Effector CD4-positive, alpha-beta T cell (primary cell): ENCODE measurements at places on chromosomes 7 and 10.

DNA sequence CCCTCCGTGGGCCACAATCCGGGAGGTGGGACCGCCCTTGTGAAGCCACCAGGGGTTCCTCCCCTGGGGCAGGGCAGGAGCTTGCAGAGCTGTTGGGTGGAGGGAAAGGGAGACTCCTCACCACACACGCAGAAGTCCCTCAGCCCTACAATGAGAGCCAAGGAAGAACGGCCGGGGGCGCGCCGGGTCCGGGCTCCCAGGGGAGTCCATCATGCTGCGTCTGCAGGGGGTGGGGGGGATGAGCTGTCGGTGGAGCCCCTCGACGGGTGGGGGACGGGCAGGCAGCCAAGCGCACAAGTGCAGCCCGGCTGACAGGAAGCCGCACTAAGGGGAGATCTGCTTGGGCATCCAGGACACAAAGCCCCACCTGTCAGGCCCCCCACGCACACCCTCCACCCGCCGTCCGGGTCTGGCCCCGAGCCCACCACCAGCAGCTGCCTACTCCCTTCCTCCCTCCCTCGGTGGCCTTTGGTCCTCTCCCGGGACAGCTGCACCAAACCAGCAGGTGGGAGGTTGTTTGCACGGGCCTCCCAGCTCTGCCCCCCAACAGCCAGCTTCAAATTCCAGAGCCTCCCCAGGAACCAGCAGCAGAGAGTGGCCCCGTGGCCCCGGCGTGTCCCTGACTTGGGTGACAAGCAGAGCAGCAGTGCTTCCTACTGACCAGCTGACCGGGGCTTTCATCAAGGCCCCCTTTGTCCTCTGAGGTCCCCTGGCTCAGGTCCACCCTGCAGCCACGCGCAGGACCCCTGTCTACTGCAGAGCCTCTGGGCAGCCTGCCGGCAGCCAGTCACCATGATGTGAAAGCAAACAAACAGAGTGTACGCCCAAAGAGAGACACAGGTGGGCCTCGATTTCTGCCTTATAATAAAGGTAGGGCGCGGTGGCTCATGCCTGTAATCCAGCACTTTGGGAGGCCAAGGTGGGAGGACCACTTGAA lies 50.3 kb downstream of the HIP1 start:
- no peak for DNase-seq

- no peak for DNase-seq
These were observed 43.9 kb downstream of the C10orf120 start for GRCh38 chr10:122655524-122656307.

DNA sequence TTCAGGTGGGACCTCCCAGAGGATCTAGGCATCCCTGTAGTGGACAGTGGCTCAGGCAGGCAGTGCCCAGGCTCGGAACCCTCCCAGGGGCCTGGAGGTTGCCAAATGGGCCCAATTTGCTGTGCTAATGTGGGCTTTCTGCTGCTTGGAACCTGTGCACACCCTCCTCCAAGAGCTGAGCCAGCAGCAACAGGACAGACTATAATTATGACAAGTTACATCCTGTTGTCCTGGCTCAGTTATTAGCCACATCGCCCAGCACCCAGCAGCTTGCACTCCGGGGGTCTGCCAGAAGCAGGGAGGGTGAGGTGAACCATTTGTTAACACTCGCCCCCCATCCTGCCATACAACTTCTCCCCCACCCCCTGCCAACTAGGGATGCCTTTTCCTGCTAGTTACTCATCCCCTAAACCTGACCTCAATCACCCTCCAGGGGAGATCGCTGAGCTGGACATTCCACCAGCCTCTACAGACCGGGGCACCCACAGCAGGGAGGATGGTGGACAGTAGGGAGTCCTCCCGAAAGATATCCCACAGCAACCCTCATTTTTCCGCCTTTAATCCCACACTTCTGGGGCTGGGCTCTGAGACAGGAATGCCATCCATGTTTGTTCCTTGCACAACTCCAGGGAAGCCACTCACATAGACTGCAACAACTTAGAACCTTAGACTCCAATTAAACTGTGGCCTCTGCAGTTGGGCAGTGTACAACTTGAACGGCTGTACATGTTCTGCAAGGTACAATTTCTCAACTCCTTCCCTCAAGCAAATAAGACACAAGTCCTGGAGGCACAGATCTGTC lies 7.9 kb upstream of the MYL10 start:
- DNase-seq: no peak

GRCh38 chr7:112290065-112290464 lies 83.6 kb downstream of the ZNF277 start:
- DNase-seq: no peak

DNA sequence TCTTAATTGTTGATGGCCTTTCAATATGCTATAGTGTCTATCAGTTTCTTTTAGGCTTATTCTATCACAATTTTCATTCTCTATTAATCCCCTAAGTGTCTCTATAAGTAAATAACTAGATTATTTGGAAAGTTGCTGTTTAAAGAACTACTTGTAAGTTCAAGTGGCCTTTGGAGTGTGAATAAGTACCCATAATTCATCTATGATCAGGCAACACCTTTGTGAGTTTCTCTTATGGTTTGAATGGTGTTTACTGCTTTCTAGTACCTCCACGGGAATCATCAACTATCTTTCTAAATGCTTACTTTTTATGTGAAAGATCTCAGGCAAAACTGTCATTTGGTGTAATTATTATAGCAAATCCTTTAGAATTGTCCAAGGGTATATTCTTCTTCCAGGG lies 166.7 kb downstream of the POU6F2 start:
- no peak for DNase-seq

- no peak for DNase-seq
These were observed 17.9 kb upstream of the DDX21 start for GRCh38 chr10:68938117-68938516.

DNA sequence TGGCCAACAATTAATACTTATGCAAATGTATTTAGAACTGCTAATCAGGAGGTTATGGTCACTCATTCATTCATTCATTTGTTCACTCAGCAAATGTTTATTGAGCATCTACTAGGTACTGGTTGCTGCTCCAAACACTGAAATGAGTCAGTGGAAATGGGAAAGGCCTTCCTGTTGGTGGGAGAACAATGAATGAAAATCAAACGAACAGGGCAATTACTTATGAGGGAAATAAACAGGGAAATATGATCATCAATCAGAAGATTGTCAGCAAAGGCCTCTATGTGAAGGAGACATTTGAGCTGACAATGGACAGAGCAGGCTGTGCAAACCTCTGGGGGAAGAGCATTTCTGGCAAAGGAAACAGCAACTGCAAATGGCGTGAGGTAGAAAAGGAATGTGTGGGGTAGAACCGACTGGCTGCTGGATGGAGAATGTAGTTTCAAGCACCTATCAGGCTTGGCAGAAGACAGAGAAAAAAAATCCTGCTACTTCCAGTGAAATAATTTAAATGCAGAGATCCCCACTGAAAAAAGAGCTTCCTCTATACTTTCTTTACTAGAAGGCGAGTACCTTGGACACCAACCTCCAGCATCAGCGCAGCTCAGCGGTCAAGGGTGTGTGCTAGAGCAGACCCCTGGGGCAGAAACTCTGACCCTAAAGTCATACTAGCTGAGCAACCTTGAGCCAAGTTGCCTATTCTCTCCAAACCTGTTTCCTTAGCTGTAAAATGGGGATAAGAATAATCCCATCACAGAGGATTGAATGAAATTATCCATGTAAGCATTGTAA lies 108.8 kb upstream of the EEPD1 start:
- no peak for DNase-seq

DNA sequence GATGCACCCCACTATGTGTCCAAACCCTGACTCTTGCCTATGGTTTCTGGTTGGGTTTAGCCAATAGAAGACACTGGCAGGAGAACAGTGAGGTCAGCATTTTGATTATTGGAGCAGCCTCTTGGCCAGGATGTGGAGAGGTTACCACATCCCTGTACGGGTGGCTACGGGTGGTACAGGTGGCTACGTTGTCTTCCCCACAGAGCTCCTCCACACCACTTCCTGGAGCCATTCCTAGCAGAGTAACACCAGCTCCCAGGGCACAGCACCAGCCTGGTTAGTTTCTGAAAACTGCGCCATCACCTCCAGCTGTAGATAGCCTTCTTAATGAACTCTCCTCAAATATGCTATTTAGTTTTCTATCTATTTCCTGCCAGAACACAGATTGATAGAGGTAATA lies 445.2 kb downstream of the INHBA start:
- no peak for DNase-seq

- no peak for DNase-seq
These were observed 621.3 kb upstream of the DPP6 start for GRCh38 chr7:153430931-153431330.

- no peak for DNase-seq
These were observed 8.2 kb upstream of the VCL start for GRCh38 chr10:73989594-73990150.

- DNase-seq: no peak
These were observed 3.0 kb upstream of the ABHD11 start for GRCh38 chr7:73741600-73741999.

GRCh38 chr10:75110006-75110632 lies 1.3 kb upstream of the SAMD8 start:
- no peak for DNase-seq

GRCh38 chr10:63246356-63246755 lies 113.2 kb downstream of the NRBF2 start:
- no peak for DNase-seq

DNA sequence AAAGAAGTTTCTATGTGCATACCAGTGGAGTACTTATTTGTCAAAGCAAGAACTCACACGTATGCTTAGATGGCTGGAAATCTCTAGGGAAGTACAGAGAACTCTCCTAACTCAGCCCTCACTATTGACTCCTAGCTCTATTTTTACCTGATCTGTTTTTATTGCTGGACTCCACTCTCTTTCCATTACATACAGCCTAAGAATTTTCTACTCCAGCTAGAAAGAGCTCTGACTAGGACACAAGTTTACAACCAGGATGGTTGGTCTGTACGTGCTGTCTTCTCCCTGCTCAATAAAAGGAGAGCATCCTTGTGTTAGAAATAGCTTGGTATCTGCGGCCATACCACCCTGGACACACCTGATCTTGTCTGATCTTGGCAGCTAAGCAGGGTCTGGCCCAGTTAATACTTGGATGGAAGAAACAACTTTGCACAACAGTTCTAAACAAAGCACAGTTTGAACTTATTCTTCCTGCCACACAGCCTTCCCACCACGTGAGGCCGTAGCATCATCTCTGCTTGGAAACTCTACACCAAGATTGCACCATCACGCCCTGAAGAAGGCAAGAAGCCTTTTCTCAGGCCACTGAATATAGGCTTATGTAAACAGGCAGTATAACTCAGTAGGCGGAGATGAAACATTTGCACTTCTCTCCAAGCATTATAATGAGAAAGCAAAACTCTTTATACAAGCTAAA lies 50.7 kb downstream of the KCNMA1 start:
- no peak for DNase-seq

- no peak for DNase-seq
These were observed 174.7 kb upstream of the LYZL1 start for GRCh38 chr10:29114141-29114540.

DNA sequence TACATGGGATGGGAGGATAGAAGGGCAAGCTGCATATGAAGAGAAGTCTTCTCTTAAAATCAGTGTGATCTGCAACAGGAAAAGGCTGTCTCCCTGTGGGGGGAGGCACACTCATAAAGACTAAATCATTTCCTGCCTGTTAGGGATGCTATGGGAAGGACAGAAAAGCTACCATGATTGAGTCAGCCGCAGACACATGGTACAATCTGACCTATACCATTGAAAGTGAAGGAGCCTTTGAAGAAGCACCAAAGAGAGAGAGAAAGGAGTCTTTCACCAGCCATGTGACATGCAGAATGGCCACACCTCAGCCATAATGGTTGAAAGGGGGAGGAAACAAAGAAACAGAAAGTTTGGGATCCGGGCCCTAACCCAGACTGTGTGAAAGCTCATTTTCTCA lies 29.1 kb downstream of the NUDCD3 start:
- no peak for DNase-seq

DNA sequence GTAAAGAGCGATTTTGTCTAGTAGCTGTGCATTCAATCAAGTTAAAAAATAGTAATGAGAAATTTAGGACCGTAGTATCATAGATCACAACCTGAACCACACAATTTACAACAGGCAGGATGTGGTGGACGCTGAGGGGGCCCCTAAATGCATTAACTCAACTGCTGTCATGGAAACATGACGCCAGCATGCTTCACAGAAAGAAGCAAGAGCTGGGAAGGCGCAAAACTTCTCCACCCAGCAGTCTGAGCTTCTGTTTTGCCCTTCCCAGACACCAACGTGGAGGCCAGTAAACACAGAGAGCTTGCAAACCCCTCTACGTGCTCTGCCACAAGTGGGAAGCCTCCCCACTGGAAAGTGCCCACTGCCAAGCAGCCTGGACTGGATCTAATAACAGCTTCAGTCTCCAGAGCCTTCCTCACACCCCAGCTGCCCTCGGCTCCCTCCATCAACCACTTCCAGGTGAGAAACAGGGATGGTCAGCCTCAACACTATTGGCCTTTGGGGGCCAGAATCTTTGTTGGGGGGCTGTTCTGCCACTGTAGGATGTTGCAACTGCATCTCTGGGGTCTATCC lies 151.8 kb downstream of the SFMBT2 start:
- DNase-seq: peak; percentile 41
